T-helper 2 cell treated with Interferon-gamma antibody and Interleukin-4, amounts not matched to agents 100 ng/mL and 5 ng/mL, for 36 hours (primary cell): ENCODE measurements at places on chromosomes 11 and 22. TPM values are rescaled to one million over a fixed set of nuclear protein-coding genes. Genes with fewer than 3 reads are reported as not detected.

Gene SCGB2A2
- total RNA-seq = not detected in 2 replicates

Gene LTO1
- 27.6 and 27.8 TPM in 2 replicates for total RNA-seq

Gene KCNK4
- not detected in 2 replicates for total RNA-seq

Gene LRRC56
- total RNA-seq = 2.1 and 2.2 TPM in 2 replicates

Gene BRSK2
- total RNA-seq = 0.09 TPM in 1 of 2 replicates, not detected in the other
